Activated T-helper 1 cell treated with anti-CD3 and anti-CD28 coated beads, Interleukin-2, amount 50 U/mL, for 16 hours (primary cell): ENCODE measurements at places on chromosomes 12 and 14.

GRCh38 chr12:80293759-80294158, 150.3 kb upstream of the PTPRQ start:
- no peak for DNase-seq

- DNase-seq, result no peak
Observed at GRCh38 chr14:73744874-73745529, 30.8 kb upstream of the PNMA1 start.

DNA sequence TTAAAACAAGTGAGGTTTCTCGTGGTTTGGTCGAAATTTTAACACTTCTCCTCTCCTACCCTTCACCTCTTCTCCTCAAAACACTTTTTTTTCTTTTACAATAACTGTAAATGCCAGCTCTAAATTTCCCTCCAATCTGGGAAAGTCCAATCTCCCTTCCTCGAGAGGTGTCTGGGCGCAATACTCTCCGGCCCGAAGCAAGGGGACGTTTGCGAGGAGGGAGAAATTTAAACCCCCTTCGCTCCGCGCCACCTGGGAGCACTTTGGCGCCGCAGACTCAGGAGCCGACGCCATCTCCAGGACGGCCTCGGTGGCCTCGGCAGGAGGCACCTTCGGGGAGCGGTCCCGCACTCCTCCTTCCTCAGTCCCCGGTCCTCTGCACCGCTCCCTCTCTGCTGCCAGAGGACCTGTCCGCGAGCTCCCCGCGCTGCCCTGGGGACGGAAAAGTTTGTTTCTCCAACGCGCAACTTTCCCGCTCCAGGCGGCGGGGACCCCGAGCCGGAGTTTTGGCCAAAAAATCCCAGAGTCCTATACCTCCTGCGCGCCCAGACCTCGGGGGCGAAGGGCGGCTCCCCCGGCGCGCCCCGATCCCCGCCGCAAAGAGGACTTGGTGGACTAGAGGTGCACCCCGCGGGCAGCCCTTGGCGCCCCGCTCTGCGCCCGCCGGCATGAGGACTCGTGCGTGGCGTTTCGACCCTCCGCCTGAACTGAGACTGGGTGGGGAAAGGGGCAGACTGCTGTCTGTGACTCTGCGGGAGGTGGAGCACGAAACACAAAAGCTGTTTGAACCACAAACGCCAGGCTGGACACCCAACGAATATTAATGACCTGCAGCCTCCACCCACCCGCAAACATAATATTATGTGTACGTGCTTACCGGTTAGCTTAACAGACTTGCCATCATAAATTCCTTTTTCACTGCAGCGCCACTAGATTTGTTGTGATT, 95.2 kb upstream of the HMGA2 start:
- DNase-seq, result no peak

DNA sequence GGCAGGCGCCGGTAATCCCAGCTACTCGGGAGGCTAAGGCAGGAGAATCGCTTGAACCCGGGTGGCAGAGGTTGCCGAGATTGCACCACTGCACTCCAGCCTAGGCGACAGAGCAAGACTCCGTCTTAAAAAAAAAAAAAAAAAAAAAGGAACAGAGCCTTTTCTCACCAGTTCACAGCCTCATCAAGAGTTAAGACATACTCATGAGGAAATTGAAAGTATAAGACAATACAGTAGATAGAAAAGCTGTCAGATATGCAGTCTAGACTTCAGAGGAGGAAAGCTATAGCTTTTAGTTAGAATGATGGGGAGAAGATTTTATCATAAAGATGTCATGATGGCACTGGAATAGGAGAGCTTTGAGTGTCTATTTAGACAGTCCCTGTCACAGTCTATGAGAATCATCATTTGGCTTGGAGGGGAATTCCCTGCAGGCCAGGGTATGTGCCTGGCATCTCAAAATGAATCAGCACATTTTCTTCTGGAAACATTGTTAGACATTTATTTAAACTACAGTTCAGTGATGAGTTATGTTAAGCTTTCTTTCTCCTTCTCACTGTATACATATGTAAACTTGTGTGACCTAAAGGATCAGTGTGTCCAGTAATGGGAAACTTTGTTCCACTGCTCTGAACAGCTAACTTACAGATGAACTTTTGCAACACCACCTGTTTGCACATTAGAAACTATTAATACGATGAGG, 2.9 kb upstream of the RAB35 start:
- DNase-seq, result no peak

GRCh38 chr14:42778984-42779383, 1172.3 kb downstream of the LRFN5 start:
- DNase-seq, result no peak

DNA sequence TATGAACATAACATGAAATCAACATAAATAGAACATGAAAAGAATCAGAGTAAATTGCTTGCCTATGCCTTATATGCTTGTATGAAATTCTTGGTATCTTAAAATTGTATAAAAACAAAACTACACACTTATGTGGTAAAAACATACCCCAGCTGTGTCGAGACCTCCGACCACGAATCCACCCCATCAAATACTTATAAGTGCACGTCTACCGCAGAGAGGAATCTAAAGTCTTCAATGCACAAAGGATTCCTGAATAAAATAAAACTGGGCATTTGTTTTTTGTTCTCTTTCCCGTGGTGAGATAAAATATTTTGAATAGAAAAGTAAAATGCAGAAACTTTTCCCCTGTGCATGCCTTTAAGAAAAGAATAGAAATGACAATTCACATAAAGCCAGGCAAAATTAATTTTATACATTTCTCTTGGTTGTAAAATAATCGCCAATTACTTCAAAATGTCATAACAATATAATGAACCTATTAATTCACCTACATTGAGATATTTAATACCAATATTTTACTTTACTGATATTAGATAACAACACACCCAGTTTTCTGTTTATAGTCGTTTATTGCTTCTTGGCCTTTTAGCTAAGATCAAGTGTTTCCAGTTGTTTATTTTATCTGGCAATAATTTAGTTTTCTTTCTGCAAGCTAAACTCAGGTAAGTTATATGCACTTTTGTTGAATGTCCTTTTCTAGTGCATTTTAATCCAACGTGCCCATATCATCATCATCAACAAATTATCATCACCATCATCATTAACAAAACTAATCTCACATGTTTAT, 1.0 kb downstream of the KLRK1 start:
- DNase-seq, result no peak

GRCh38 chr14:90607141-90607540, 209.1 kb downstream of the TTC7B start:
- no peak for DNase-seq

GRCh38 chr12:14879222-14879933, 6.3 kb downstream of the MGP start:
- no peak for DNase-seq

- DNase-seq, result no peak
Observed at GRCh38 chr14:37591311-37591940, 3.6 kb downstream of the FOXA1 start.

GRCh38 chr14:51294951-51295525, 55.0 kb downstream of the TMX1 start:
- no peak for DNase-seq

GRCh38 chr12:4215229-4216186, 58.1 kb upstream of the CCND2 start:
- DNase-seq, result no peak

DNA sequence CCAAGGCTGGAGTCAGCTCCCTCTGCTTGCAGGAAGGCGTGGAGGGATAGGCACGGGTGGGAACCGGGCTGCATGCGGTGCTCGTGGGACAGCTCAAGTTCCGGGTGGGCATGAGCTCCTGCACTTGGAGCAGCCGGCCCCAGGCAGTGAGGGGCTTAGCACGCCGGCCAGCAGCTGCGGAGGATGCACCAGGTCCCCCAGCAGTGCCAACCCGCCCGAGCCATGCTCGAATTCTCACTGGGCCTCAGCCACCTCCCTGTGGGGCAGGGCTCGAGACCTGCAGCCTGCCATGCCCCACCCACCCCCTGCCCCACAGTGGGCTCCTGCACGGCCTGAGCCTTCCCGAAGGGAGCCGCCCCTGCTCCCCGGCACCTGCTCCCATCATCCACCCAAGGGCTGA, 1501.8 kb downstream of the AACS start:
- DNase-seq, result no peak

DNA sequence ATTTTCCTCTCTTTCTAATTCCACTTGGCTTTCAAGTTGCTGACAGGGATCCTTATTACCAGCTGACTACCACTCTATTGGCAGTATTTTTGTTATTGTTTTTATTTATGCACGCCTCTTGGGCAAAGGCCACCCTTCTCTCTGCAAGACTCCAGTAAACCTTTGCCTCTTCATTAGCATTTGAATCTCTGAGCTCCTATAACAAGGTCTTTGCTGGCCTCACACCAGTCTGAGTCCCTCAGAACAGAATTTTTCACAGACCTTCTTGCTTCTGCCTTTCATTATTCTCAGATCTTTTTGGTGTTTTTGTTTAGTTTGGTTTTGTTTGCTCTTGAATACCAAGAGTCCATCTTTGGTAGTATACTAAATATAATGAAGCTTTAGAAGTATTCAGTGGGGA, 145.9 kb downstream of the PDZRN4 start:
- DNase-seq, result no peak

- DNase-seq, result no peak
Observed at GRCh38 chr14:100889641-100890040, 13.9 kb downstream of the RTL1 start.

GRCh38 chr12:115374480-115375185, 690.7 kb upstream of the TBX3 start:
- no peak for DNase-seq

- no peak for DNase-seq
Observed at GRCh38 chr14:69357544-69358200, 40.4 kb downstream of the ERH start.

DNA sequence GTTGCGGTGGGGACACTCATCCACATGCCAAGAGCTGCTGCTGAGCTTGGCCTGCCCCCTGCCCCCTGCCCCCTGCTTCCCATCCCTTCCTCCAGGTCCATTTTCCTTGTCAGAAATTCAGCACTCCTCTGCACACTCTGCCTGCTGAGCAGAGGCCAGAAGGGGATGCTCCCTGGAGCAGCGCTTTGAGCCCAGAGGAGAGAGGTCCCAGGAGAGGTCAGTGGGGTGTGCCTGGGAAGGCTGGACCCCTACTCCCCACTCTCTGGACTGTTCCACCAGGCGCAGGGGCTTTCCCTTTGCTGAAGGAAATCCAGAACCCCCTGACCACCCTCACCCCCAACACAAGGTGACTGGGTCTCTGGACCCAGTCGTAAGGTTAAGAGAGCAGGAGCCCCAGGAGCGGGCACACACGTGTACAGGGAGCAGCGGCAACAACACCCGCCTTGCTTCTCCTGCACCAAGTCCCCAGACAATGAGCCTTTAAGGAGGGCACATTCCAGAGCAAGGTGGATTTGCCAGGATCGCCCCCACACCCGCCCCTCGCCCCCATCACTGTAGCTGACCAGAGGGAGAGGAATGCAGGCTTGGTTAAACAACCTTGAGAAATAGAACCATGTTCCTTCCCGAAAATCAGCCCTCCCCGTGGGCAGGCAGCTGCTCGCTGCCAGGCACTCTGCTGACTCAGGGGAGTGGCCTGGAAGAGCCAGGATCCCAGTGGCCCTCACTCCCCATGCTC, 30.7 kb downstream of the ISCA2 start:
- no peak for DNase-seq

GRCh38 chr14:92397150-92397952, 74.4 kb downstream of the SLC24A4 start:
- no peak for DNase-seq

DNA sequence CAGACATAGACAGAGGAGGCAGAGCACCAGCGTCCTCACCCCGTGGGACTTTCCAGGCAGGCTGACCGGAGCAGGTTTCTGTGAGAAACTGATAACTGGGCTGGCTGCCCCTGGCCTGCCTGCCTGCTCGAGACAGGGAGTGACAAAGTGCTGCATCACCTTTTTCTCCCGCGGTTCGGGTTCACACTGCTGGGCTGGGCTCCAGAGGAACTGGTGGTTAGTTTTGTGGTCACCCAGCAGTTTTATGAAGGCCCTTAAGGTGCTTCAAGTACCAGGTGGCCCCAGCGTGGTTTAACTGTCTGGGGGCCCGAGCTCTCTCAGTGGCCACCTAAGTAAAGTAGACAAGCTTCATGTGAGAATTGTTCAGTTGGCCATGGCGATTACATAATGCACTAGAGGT, 1073.6 kb downstream of the BCL11B start:
- no peak for DNase-seq

DNA sequence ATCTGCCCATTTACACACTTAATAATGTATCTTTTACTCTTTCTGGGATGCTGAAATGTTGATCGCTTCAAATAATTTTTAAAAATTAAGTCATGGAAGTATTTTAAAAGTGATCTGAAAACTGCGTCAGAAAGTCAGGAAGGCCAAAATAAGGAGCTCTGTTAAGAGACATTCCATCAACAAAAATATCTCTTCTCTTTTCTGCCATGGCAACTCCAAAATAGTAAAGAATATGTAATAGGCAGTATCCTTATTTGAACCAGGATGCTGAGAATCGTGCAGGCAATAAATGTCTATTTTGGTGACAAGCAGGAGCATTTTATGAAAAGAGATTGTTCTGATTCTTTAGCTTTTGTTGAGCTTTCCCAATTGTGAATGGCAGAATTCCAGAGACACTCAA, 81.8 kb upstream of the PPP1R12A start:
- no peak for DNase-seq

- no peak for DNase-seq
Observed at GRCh38 chr14:87175175-87175574, 817.8 kb downstream of the GALC start.

DNA sequence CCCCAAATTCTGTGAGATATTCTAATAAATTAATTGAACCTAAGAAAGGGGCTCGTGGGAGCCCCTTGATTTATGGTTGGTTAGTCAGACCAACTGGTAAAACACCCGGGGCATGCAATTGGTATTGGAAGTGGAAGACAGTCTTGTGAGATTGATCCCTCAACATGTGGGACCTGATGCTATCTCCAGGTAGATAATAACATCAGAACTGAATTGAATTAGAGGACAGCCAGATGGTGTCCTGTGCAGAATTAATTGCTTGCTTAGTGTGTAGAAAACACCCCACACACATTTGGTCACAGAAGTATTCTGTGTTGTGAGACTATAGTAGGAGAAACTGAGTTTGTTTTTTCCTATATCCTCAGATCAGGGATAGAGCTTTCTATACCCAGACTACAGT, 22.0 kb downstream of the PYROXD1 start:
- DNase-seq, result no peak

DNA sequence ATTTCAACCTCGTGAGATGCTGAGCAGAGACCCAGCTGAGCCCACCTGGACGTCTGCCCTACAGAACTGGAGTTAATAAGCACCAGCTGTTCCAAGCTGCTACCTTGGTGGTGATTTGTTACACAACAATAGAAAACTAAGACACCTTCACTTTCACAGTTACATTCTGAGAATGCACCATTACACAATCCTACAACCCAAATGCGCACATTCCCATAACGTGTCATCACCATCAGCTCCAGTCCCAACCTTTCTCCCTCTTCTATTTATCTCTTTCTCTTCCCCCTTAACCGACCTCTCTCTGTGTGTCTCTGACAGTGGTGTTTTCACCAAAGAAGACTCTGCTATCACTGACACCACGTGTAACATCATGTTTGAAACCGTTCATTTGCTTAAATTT, 91.9 kb downstream of the TMEM132D start:
- no peak for DNase-seq
